Prostate gland (tissue), 2 donors: ENCODE measurements at places on chromosomes 1 and 21. TPM values are rescaled to one million over a fixed set of nuclear protein-coding genes. Genes with fewer than 3 reads are reported as not detected.
A peak's percentile ranks its signal among the peaks of the same experiment; 100 is the strongest.

FMN2 gene
- total RNA-seq, result 0.27 TPM

FAM110D gene
- total RNA-seq, result 3.8 TPM

IL23R gene
- 0.74 TPM for total RNA-seq

MAEL gene
- 0.32 TPM for total RNA-seq

DNA sequence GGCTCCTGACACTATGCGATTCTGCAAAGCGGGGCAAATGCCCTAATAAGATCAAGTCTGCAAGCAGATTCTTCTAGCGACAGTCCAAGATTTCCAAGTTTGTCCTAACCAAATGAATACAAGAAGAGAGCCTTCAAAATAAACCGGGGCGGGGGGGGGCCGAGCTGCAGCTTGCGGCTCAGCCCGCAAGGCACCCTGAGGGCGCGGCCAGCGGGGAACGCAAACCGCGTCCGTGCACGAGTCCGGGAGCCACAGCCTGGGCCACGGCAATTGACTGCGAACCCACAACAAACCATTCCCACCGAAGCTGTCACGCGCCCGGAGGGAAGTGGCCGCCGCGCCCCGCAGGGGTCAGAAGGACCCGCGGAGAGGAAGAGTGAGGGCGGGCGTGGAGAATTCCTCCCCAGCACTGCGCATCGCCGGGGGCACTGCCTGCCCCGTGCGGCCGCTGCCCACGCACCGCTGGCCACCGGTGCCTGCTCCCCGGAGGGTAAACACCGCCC is 687 bp downstream of the TGFBR3 start:
- peak overlapping the region; percentile 93 for H3K27ac ChIP-seq
- peak overlapping the region; percentile 96 for H3K4me3 ChIP-seq
- H3K27me3 ChIP-seq, result no peaks in the 10 kb centered on the region
- peak; percentile 10 for DNase-seq

DNA sequence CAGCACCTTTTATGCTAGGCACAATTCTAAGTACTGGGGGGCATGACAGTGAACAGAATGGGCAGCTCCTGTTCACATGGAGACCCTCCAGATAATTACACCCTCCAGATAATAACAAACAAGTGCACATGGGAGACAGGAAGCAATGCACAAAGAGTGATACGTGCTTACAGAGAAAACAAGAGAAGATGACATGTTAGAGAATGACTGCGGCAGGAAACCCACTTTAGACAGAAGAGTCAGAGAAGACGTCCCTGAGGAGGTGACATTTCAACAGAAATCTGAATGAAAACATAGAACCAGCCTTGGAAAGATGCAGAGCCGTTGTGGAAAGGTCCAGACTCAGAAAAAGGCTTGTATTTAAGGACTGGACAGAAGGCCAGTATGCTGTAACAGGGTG is 54.7 kb upstream of the ARTN start:
- no peaks in the 10 kb centered on the region for H3K4me1 ChIP-seq
- no peaks in the 10 kb centered on the region for H3K36me3 ChIP-seq
- no peak overlapping the region for H3K4me3 ChIP-seq

- peaks cover 9% of the 10 kb centered on the region for H3K4me1 ChIP-seq
- DNase-seq, result peak; percentile 71
- no peak overlapping the region for H3K4me3 ChIP-seq
- peak overlapping the region; percentile 98 for H3K27ac ChIP-seq
- no peaks in the 10 kb centered on the region for H3K36me3 ChIP-seq
Observed at GRCh38 chr1:51234721-51235425, 1.2 kb upstream of the RNF11 start.

- no peaks in the 10 kb centered on the region for H3K27me3 ChIP-seq
- no peak for DNase-seq
- no peak overlapping the region for H3K27ac ChIP-seq
Observed at GRCh38 chr1:180462102-180462501, 40.3 kb downstream of the ACBD6 start.

DNA sequence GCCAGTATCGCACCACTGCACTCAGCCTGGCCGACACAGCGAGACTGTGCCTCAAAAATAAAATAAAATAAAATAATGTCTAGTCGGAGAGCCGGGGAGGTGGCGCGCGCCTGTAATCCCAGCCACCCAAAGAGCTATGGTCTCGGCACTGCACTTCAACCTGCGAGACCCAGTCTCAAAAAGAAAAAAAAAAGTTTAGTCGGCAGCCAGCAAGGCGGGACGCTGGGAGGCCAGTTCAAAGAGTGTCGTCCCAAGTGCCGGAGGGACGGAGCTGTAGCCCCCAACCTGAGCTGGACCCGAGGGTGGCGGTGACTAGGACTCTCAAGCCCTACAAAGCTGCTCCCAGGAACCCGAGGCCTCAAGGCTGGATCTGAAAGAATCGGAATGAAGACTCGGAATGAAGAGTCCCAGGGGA is 632 bp upstream of the FALEC start:
- H3K4me3 ChIP-seq, result peak overlapping the region; percentile 56
- no peaks in the 10 kb centered on the region for H3K36me3 ChIP-seq
- peak overlapping the region; percentile 81 for H3K27ac ChIP-seq
- no peaks in the 10 kb centered on the region for H3K4me1 ChIP-seq
- H3K27me3 ChIP-seq, result no peaks in the 10 kb centered on the region

GRCh38 chr1:17973694-17974093 is 133.9 kb upstream of the IGSF21 start:
- H3K36me3 ChIP-seq, result no peaks in the 10 kb centered on the region
- H3K27me3 ChIP-seq, result no peaks in the 10 kb centered on the region
- H3K4me1 ChIP-seq, result no peaks in the 10 kb centered on the region
- no peak overlapping the region for H3K4me3 ChIP-seq
- no peak for DNase-seq

GRCh38 chr1:5660141-5660935 is 331.9 kb downstream of the NPHP4 start:
- no peaks in the 10 kb centered on the region for H3K4me1 ChIP-seq
- no peaks in the 10 kb centered on the region for H3K27me3 ChIP-seq
- DNase-seq, result peak; percentile 30
